ENCODE measurements at places on chromosomes 13 and 19.

- DNase-seq: no peak
These were observed 574.2 kb downstream of the PCDH9 start for GRCh38 chr13:66655847-66656454.

GRCh38 chr13:42706286-42706685 is 75.1 kb upstream of the FAM216B start:
- DNase-seq: no peak

- no peak for DNase-seq
These were observed 4.5 kb downstream of the DACH1 start for GRCh38 chr13:71862459-71862943.

- no peak for DNase-seq
These were observed 314.3 kb upstream of the ARGLU1 start for GRCh38 chr13:106882246-106882645.

DNA sequence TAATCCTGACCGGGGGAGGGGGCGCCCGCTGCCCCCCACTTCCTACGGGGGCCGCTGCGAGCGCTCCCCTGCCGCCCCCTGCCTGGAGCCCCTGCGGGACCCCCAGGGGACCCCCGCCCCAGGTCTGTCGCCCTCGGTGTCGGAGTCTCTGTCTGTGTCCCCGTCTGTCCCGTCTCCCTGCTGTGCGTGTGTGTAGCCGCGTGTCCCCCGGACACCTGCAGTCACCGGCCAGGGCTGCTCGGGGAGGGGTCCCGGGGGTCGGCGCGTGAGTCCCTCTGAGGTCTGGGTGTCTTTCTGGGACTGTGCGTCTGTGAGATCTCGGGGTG is 7.7 kb upstream of the NFIC start:
- DNase-seq: no peak

GRCh38 chr13:22198641-22199217 is 527.9 kb downstream of the FGF9 start:
- no peak for DNase-seq

DNA sequence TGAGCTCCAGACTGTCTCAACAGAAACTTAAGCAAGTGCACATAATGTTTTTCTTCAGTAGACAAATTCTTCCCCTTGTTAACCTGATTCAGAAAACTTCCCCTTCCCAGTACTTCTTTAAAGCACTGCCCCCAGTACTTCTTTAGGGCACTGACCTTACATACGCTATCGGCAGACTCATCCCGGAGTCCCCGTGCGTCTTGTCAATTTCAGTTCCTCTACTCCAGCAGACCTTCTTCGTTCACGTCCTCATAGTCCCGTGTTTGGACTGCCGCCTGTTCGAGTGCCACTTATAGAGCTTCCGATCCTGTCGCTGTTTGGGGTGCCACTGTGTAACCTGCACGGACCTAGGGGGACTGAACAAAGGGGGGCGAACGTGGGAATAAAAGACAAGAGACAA is 29.0 kb downstream of the ZNF627 start:
- no peak for DNase-seq

DNA sequence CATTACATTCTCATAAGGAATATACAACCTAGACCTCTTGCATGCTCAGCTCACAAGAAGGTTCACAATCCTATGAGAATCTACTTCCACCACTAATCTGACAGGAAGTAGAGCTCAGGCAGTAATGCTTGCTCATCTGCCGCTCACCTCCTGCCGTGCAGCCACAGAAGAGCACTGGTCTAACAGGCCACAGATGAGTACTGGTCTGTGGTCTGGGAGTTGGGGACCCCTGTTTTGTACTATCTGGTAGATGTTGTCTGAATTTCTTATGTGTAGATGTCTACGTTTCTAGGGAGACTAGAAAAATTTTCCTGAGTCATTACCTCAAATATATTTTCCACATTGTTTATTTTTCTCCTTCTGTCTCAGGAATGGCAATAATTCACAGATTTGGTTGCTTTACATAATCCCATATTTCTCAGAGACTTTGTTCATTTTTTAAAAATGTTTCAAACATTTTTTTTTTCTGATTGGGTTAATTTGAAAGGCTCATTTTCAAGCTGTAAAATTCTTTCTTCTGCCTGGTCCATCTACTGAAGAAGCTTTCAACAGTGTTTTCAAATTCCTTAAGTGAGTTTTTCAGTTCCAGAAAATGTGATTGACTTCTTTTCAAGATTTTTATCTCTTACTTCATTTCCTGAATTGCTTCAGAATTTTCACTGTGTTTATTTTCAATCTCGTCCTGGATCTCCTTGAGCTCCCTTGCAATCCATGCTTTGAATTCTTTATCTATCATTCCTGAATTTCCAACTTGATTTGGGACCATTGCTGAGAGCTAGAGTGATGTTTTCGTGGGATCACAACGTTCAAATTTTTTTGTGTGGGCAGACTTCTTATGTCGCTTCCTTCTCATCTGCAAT is 1322.2 kb downstream of the PCDH9 start:
- DNase-seq: no peak

DNA sequence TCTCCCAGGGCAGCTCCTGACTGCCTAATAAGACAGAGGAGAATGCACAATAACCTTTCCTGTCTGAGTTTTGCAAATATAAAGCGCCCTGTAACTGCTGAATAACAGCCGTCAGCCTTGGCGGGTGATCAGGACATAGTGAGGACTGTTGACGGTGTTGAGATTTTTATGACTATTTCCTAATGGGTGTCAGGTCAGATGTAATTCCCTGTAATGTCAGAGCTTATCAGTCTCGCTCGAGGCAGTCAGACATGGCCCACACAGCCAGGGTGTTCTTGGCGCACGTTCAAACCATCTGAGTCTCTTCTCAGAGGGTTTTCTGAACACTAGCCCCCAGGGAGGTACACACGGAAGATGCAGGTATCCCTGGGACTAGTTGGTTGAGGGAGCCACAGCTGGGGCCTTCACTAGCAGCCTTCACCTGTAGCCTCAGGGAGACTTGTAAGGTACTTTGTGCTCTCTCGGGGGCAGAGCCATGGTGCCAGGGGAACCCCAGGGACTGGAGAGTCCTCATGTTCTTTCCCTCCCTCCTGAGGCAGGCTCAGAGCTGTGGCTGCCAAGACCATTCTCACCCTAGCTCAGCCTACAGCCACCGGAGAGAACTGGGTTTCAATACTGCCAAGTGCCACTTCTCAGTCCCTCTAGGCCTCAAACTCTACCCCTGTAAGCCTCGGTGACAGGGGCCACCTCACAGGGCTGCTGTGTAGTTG is 213.1 kb downstream of the UQCRFS1 start:
- DNase-seq: no peak
